ENCODE measurements at places on chromosomes 2 and 18.

DNA sequence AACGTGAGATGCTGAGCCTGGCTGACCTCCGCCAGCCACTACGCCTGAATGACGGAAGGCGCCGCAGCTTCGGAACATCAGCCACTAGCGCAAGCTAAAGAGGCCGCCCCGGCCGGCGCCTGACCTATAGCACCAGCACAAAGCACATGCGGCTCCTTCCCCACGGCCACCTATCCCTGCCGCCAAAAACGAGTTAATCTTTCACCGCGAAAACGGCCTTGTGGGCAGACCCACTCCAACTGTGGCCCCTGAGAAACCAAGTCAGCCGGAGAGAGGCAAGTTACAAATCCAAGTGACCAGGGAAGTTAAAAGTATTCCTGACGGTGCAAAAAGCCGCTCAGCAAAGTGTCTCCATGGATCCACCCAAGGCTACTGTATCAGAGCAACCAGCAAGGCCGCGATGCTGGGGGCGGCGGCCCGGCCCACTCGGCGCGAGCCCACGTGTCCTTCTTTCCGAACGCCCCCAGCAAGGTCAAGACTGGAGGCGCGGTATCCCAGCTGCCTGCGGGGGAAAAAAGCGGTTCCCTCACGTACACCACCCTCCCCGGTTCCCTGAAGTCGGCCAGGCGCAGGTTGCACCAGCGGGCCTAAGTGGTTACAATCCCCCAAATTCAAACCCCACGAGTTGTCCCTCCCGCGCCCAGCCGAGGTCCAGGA is 575 bp downstream of the HSPD1 start:
- DNase-seq: peak; percentile 40

GRCh38 chr2:149342509-149342908 is 12.1 kb downstream of the LYPD6 start:
- DNase-seq: no peak

DNA sequence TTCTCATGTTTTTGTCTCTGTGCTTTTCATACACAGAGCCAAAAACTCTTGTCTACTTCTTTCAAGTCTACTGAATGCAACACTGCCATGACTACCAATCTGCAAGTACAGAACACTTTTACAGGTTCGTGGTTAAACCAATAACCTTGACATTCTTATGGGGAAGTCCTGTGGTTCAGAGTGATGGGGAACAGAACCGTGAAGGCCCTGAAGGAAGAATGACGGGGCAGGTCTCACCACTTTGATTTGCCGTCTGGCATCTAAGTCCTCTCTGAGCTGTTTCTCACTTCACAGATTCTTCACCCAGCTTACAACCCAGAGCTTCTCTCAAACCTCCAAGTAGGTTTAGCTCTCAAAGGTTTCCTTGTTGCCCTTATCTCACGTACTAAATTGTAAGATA is 117.5 kb upstream of the SNTG2 start:
- no peak for DNase-seq

GRCh38 chr2:223108351-223109050 is 56.5 kb downstream of the KCNE4 start:
- no peak for DNase-seq

GRCh38 chr2:98479371-98479770 is 34.7 kb downstream of the INPP4A start:
- no peak for DNase-seq

DNA sequence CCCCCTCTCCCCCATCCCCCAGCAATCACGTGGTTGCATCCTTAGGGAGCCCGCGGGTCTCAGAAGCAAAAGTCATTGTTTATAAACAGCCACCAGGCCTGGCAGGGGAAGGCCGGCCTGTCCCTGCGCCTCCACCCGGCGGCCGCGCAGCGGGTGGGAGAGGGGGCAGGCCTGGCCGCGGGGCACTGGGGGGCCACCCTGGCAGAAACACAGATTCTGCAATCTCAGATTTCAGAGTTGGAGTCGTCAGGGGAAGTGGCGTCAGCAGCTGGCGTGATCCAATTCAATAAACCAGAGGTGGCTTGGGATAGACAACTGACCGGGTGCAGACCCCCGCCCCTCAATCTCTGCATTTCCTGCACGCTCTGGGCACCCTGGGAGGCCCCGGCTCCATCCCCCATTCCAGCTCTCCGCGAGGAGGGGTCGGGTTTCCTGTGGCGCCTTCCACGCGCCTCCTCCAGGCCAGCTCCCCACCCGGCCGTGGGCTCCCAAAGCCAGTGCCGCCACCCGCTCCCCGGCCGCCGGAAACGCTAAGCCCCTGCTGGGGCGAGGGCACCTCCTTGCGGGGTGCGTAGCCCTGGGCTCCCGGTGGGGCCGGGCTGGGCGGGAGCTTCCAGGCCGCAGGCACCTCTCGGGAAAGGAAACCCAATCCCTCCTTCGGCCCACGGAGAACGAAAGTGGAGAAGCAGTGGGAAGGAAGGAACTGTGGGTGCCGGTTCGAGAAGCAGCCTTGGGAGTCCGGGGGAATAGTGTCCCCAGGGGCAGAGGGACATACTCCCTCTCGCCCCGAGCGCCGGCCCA is 1.1 kb downstream of the BIN1 start:
- DNase-seq: peak; percentile 43

GRCh38 chr2:56207760-56208159 is 24.0 kb downstream of the CCDC85A start:
- no peak for DNase-seq

GRCh38 chr2:65204461-65205210 is 23.0 kb upstream of the ACTR2 start:
- no peak for DNase-seq

DNA sequence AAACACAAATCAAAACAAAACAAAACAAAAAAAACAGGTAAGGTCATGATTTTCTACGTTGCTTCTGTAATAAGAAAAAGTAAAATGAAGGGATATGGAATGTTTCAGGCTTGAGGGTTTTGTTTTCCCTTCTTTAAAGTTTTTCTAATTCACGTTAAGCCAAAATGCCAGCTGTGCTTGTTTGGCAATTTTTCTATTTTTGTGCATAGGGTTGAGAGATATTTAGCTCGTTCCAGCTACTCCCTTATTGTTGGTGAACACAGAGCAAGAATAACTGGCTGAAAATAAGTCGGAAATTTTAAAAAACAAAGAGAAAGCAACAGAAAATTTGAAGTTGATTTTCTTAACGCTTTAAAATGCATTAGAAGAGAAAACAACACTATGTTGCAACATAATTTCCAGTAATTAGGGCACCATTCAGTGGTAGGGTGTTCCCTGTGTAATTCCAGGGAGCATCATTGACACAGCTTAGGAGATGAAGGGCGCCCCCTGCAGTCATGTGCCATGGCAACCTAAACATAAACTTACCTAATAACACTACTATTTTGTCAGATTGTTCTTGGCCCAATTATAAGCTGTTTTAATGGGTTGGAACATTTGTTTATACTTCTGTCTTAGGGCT is 99.5 kb downstream of the DTNA start:
- peak; percentile 71 for DNase-seq

DNA sequence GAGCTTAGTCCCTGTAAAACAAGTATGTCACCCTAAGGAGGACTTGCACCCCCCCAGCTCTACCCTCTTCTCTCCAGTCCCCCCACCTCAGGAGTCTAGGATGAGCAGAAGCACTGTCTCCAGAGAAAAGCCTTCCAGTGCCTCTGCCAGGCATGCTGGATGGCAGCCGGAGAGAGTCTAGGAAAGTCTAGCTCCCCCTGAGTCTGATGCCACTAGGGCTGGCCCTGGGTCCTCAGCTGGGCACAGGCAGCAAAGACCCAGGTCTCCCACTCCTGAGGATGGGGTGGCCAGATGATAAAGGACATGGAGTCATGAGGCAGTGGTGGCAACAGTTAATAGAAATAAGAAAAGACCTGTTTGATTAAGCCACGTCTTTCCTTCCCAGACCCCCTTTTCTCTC is 225.6 kb downstream of the CYP26B1 start:
- DNase-seq: no peak

- DNase-seq: no peak
These were observed 130.6 kb downstream of the CLIP4 start for GRCh38 chr2:29245742-29246382.

DNA sequence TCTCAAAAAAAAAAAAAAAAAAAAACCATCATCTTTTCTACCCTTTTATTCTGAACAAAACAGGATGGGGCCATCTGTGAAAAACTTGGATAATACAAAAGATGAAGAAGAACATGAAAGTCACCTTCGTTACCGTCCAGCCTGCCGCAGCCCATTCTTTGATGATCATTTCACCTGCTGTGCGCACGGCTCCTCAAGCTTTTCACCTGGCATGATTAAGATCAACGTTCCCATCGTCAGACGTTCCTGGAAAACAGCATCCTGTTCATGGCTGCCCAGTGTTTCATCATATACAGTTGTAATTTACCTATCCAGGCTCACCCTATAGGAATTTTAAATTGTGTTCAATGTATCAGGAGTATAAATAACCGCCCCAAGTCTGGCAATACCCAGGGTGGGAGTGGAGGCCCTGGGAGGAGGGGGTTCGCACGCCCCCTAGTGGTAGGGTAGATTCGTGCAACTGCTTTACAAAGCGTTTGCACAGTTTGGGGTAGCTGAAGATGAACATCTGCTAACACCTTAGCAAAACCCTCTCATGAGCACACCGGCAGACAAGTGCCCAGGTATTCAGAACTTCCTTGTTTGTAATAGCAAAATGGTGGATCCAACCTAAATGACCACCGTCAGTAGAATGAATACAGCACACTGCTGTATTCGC is 49.0 kb upstream of the GLI2 start:
- peak; percentile 26 for DNase-seq

GRCh38 chr2:48588745-48589144 is 28.9 kb upstream of the GTF2A1L start:
- DNase-seq: no peak

GRCh38 chr2:179340678-179341077 is 76.0 kb upstream of the SESTD1 start:
- no peak for DNase-seq

DNA sequence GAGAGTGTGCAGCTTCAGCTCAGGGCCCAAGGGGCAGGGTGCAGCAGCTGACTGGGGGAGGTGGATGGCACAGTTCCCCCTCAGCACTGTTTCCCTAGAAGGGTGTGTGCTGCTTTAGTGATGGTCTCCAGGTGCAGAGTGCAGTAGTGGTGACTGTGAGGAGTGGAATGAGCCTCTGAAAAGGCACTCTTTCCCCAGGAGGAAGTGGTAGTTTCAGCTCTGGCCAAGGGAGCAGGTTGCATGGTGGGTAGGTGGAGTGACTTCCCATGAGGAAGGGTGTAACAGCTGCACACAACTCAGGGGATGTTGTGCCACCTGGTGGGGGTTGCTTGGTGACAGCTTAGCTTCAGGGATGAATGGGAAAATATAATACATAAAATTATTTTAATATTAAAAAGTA is 251.5 kb upstream of the NXPH2 start:
- DNase-seq: peak; percentile 31

- DNase-seq: no peak
These were observed 45.8 kb downstream of the MBP start for GRCh38 chr18:77086656-77087392.

DNA sequence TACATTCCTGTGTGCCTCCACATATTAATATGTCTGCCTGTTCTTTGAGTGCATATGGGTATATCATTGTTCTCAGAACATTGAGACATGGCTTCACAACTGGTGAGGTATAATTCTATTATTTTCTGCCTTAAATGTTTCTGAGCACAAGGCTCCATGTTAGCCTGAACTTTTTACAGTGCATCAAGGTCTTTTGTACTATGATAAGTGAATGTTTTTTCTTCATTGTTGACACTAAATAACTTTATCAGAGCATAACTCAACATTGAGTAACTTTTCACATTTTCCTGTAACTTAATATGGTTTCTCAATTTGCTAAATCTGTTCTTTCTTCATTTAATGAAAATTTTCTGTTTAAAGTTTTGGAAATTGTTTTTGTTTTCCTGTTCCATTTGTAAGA is 262.9 kb downstream of the HNMT start:
- no peak for DNase-seq

GRCh38 chr2:192957425-192957824 is 762.7 kb upstream of the TMEFF2 start:
- DNase-seq: no peak

- no peak for DNase-seq
These were observed 438 bp downstream of the HSPE1 start for GRCh38 chr2:197500503-197501131.

GRCh38 chr2:221402072-221402471 is 170.0 kb downstream of the EPHA4 start:
- DNase-seq: no peak

DNA sequence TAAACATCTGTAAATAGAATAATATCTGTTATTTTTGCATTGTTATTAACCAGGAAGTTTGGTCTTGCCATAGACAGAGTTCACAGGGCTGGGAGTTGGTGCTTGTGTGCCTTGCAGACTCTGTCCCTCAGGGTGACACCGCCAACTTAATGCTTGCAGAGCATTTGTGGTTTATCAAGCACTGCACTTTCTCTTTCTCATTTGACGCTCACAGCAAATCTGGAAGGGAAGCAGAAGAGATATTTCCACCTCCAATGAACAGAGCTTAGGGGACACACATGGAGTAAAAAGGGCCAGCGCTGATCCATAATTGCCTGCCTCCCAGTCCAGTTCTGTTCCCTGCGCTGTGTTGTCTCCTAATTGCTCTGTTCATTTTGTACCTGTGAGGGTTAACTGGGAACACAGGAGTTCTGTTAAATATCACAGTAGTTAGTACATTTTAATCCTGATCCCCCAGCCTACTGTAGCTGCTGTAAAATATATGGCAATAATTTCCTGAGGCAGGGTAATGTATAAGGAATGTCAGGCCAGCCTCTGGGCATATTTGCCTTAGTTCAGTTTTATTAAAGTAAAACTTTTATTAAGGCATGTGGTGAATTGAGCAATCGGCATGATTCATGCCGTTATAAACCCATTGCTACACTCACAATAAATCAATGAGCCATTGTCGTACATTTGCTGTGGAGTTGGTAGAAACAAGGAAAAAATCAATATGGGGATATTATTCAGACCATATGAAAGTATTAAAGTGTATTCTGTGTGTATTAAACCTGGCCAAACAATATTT is 182.5 kb upstream of the OSR1 start:
- no peak for DNase-seq

DNA sequence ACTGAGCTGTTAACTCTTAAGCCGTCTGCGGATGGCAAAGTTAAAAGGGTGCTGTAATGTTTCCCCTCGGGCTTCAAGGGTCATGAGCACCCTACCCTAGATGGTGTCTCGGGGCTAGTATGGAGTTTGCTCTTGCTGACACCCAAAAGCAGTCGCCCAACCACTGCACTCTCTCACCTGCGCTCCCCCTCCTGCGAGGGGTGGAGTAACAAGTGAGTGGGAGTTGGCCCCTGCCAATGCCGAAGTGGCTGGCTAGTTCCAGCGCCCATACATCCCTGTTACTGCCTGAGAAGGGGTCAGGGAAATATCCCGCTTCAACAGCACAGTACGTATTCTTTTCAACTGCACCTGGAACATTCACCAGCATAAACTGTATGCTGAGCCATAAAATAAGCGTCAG is 47.5 kb downstream of the FAM117B start:
- DNase-seq: no peak

GRCh38 chr2:9107168-9108025 is 99.2 kb upstream of the ASAP2 start:
- no peak for DNase-seq
